ENCODE measurements at places on chromosomes 1 and 21.

DNA sequence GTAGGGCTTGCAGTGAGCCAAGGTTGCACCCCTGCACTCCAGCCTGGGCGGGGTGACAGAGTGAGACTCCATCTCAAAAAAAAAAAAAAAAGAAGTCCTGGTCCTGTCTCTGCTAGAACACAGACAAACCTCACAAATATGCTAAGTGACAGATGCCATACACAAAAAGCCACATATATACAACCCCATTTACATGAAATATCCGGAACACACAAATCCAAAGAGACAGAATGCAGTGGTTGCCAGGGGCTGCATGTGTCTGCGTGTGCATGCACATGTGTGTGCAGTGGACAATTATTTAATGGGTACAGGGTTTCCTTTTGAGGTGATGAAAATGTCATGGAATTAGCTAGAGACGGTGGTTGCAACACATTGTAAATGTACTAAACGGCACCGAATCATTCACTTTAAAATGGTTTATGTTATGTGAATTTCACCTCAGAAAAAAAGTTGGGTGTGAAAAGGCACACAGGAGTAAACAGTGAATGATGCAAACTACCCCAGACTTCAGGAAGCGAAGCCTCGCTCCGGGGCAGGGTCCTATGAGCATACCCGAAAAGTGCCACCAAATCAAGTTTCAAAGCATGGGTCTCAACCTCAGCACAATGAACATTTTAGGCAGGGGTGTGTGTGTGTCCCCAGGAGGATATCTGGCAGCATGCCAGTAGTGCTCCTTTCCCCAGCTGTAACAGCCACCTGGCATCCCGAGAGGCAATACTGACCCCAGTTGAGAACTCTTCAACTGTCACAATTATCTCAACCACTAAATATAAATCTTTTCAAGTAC, 48.3 kb downstream of the GNB1 start:
- DNase-seq = no peak

GRCh38 chr1:29156543-29157268, 25.0 kb downstream of the SRSF4 start:
- no peak for DNase-seq

DNA sequence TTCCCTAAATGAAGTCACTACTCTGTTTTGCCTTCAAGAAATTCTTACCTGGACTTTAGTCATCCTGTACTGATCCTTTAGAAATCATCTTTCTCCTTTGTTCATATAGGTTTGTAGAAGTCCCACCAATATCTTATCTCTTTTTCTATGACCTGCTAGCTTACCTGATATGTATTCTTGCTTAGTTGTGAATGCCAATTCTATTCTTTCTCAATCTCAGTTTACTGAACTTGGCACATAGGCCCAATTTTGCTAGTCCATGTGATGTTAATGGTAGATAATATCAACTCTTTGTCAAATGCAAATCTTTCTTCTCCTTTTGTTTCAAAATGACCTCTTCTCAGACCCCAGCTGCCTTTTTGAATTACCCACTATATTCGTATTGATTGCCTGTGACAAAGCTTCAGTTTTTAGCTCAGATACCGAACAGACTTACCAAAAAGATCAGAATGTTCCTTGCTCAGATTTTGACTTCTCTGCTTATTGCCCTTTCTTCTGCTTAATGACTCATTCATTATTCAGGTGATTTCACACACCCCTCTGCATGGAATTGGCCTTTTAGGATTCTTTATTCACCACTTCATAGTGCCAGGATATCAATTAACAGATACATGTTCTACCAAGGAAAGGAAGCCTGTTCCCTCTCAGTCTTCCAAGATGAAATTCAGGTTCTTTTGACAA, 20.6 kb downstream of the IPO9 start:
- no peak for DNase-seq

- no peak for DNase-seq
These were observed 5.0 kb downstream of the SRARP start for GRCh38 chr1:16009030-16009460.

GRCh38 chr1:109396871-109397580, 692 bp downstream of the SORT1 start:
- DNase-seq = no peak

GRCh38 chr1:192703283-192704206, 67.6 kb downstream of the RGS13 start:
- peak; percentile 6 for DNase-seq

- DNase-seq = no peak
These were observed 26.2 kb upstream of the CD1A start for GRCh38 chr1:158227904-158228623.

- DNase-seq = no peak
These were observed 749 bp upstream of the EFHD2 start for GRCh38 chr1:15408890-15409387.

DNA sequence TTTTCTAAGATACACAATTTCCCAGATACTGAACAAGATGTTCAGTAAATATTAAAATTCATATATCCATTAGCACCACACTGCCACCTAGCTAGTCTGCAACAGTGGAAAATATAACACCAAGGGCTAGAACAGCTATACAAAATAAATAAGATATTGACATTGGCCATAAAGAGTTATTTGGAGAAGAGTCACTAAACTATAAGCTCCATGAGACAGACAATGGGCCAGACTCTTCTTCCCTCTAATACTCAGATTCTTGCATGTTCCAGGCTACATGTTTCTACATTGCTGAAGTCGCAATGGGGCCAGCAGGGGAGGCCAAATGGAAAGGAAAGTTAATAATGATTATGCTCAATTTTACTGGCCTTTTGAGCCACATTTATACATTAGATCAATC, 21.5 kb downstream of the SPATA6 start:
- no peak for DNase-seq

DNA sequence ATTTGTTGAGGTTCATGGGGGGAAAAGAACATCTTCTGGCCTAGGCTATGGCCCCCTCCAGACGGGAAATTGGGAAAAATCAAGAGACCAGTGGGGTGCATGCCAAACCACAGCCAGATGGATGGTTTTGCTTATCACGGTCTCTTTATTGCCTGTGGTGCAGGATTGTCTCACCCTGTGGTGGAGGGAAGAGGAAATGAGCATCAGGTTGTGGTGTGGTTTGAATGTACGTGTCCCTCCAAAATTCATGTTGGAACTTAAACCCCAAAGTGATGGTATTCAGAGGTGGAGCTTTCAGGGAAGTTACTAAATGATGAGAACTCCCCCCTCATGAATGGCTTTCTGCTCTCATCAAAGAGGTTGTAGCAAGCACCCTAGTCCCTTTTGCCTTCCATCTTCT, 525.7 kb downstream of the NPHP4 start:
- DNase-seq = no peak

- DNase-seq = no peak
These were observed 68.3 kb downstream of the NENF start for GRCh38 chr1:212500983-212501382.

- no peak for DNase-seq
These were observed 639 bp downstream of the IL20 start for GRCh38 chr1:206866062-206866461.

- DNase-seq = no peak
These were observed 67.0 kb upstream of the KLHDC7A start for GRCh38 chr1:18413541-18414305.

- no peak for DNase-seq
These were observed 28.9 kb upstream of the CD5L start for GRCh38 chr1:157870490-157870889.

DNA sequence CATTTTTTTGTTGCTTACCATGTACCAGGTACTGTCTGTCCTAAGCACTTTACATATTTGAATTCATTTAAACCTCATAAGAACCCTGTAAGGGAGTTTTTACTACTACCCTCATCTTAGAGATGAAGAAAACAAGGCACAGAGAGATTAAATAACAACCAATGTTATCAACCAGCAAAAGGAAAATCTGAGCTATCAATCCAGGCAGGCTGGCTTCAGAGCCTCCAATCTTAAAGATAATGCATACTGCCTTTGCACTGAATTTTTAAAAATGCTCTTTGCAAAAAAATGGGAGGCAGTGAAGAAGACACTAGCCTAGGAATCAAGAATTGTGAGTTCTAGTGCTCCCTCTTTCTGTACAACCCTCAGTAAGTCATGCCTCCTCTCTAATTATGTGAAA, 18.7 kb downstream of the NDC1 start:
- DNase-seq = no peak

GRCh38 chr1:152817309-152817708, 5.5 kb downstream of the LCE1B start:
- DNase-seq = no peak

- DNase-seq = no peak
These were observed 4.0 kb downstream of the SAMD11 start for GRCh38 chr1:927748-928147.

- DNase-seq = no peak
These were observed 69.7 kb upstream of the USP24 start for GRCh38 chr1:55284856-55285255.

DNA sequence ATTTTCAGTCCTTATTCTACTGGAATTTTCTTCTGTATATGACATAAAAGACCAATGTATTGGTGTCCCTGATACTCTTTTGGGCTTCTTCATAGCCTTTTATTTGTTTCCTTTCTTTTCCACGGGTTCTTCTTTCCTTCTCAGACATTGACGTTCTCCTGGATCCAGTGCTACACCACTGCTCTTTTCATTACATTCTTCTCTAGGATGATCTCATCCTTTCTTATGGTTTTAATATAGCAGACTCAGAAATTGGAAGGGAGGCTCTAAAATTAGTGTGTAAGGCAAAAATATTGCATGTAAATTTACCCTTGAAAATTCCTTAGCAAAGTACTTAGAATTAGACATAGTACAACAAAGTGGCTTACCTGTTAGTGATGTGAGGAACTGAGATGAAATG, 65.3 kb downstream of the SELENOF start:
- DNase-seq = no peak

- DNase-seq = no peak
These were observed 125.9 kb downstream of the RHOU start for GRCh38 chr1:228860911-228861831.

GRCh38 chr1:1122981-1123480, 7.1 kb upstream of the C1orf159 start:
- no peak for DNase-seq

GRCh38 chr1:157472959-157473358, 79.4 kb downstream of the FCRL5 start:
- no peak for DNase-seq

DNA sequence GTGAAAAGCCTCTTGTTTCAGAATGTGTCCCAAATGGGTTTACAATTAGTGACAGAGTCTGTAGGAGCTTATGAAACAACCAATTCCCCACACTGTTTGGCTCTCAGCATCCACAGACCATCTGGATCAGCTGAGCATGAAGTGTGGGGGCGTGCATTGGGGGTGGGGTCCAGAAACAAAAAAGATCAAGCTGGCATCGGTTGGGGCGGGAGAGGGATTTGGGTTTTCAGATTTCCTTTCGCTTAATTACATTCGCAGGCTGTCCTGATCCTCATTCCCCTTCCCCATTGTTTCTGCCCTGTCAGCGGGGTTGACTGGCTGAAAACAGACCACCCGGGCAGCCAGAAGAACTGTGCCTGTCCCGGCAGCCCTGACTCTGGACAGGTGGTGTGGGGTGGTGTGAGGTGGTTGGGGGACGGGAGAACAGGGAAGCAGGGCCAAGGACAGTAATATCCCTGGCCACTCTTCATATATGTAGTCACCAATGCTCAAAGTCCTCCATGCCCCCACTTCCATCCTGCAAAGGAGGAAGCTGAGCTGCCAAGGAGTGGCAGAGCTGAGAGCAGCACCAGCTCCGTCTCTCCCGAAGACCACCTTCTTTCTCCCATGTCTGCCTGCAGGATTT, 92.0 kb downstream of the IER5 start:
- DNase-seq = no peak

DNA sequence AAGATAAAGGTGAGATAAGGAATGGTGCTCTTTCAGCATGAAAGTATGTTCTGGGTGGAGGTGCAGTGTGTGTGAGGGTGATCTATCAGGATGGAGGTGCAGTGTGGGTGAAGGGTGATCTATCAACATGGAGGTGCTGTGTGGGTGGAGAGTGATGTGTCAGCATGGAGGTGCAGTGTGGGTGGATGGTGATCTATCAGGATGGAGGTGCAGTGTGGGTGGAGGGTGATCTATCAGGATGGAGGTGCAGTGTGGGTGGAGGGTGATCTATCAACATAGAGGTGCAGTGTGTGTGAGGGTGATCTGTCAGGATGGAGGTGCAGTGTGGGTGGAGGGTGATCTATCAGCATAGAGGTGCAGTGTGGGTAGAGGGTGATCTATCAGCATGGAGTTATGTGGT, 12.3 kb upstream of the MAP10 start:
- no peak for DNase-seq

GRCh38 chr1:116556289-116557006, 14.4 kb downstream of the CD58 start:
- DNase-seq = peak; percentile 82

- DNase-seq = no peak
These were observed 1.0 kb downstream of the RAB7B start for GRCh38 chr1:206002160-206002559.

DNA sequence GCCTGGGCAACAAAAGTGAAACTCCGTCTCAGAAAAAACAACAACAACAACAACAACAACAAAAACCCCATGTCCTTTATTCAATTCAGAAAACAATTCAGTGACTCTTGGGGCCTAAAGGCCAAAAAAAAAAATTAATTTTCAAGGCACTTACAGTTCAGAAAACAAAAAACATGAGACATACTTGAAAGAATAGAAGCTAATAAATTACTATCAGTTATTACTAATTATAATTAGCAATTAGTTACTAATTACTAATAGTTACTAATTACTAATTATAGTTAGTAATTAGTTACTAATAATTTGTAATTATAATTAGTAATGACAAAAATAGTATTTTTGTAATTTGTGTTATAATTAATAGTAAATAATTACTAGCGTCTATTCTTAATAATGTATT, 56.8 kb upstream of the MPC2 start:
- DNase-seq = no peak

GRCh38 chr1:199089393-199090122, 450.7 kb downstream of the PTPRC start:
- DNase-seq = peak; percentile 51

GRCh38 chr1:104636581-104636980, 886.9 kb downstream of the AMY1C start:
- no peak for DNase-seq

DNA sequence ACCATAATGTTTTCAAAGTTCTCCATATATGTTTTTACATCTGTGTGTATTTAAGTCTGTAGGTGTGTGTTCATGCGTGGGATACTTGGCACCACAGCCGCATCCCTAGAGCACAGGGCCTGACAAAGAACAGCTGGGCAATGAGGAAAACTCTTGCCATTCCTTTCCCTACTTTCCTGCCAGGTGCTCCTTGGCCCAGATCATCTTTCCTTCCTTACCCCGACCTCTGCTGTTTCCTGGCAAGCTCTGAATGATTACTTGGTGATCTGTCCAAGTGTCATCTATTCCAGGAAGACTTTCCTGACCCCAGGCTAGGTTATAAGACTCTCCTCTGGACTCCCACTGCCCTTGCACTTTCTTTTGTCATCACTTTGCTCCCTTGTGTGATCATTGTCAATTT, 123.6 kb downstream of the ELAVL4 start:
- no peak for DNase-seq

DNA sequence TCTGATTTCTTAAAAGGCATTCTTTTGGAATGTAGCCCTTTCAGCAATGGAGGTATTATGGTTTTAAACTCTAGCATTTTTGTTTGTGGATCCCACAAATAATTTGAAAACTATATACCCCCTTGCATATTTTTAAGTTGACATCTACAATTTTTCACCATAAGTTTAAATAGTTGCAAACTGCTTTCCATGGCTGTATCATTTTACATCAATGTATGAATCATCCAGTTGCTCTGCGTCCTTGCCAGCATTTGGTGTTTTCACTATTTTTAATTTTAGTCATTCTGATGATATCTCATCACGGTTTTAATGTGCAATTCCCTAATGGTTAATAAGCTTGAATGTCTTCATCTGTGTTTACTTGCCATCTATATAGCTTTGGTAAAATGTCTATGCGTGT, 20.7 kb downstream of the DIPK1A start:
- DNase-seq = no peak
